GM06990 (cell line): ENCODE measurements at places on chromosomes 12 and 14.

DNA sequence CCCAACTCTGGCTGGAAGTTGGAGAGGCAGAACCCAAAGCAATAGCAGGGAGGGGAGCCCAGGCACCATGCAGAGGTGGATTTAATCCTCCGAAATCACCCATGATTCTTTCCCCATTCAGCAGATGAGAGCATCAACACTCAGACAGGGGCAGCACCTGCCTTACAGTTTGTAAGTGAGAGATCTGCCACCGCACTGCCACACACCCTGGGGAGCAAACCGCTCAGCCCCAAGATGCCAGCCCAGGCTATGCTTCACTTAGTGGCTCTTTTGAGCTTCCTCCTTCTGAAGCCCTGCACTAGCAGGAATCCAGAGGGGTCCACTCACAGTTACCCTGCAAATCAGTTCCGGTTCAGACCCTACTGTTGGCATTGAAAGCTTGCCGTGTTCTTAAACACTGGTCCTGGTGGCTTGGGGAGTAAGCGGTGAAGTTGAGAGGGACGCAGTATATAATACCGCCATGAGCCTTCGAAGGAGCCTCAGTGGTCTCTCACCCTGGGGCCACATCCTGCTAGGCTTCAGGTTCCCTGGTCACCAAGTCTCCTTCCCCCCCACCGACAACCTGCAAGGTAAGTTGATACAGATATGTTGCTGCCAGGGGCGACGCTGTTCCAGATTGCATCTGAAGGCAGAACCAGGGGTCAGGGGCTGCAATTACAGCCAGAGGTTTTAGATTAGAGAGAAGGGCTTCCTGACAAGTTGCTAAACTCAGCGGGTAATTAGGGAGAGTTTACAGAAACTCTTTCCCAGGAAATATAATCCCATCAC, 72.0 kb upstream of the CCND2 start:
- no peak for DNase-seq

DNA sequence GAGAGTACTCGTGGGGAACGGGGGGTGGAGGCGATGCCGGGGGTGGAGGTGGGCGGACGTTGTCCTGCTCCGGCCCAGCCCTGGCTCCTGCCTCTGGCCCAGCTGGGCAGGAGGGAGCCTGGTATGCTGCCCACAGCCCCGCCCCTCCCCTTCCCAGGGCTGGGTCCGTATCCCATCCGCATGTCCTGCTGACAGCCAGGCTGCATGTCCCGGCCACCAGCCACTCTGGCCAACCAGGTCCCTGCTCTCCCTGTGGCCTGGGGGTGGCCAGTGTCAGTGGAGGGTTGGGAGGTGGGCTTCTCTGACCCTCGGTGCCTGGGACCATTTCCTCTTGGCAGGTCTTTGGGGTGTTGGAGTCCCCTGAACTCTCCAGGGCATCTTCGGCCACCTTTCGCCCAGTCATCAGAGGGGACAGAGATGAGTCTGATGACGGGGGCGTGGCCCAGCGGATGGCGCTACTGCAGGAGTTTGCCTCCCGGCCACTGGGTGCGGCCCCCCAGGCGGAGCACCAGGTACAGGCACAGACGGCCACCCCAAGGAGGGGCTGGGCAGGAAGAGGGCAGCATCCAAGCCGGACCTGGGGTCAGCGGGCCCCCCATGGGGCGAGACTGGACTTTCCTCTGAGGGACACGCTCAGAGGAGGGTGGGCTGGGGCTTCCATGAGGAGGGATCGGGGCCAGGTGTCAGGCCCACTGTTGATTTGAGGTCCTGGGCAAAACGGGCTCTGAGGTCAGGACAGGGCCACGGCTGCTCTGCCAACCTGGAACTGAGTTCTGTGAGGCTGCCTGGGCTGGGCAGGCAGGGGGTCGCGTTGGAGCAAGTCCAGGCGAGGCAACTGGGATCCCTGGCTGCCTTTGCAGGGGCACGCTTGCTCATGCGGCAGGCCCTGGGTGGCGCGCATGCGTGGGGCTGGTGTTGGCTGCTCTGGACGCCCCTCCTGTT, 20.2 kb downstream of the CEP170B start:
- peak; percentile 3 for DNase-seq

DNA sequence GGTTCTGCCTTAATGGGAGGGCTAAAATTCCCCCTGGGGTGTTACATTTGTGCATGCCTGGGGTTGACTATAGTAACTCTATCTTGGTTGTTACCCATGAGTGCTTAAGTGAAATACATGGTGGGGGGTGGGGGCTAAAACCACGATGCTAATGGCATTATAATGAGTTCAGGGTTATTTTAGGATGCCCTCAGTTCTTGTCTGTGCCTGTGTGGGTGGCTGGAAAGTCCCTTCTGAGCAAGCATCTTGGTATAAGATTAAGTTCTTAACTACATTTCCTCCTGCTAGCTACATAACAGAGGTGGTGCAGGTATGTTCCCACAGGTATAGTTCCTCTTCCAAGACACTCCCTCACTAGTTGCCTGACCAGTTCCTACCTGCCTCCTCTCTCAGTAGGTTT, 822.3 kb downstream of the LRFN5 start:
- DNase-seq: peak; percentile 13

GRCh38 chr12:6584293-6584692, 16.2 kb upstream of the NOP2 start:
- DNase-seq: no peak

DNA sequence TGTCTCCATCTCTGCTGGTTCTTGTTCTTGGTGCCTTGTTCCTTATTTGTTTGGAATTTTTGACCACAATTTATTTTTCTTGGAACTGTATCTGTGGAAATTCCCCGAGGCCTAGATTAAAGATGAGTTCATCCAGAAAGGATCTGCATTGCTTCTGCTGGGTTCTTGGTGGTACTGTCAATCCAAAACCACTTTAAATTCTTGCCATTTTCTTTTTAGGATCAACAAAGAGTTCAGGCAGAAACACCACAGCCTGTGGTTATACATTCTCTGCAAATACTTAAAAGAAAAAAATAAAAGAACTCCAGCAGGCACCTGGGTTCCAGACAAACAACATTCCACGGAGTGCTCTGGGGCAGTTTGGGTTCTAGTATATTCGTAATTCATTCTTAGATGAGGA, 6.0 kb upstream of the VAMP1 start:
- no peak for DNase-seq

DNA sequence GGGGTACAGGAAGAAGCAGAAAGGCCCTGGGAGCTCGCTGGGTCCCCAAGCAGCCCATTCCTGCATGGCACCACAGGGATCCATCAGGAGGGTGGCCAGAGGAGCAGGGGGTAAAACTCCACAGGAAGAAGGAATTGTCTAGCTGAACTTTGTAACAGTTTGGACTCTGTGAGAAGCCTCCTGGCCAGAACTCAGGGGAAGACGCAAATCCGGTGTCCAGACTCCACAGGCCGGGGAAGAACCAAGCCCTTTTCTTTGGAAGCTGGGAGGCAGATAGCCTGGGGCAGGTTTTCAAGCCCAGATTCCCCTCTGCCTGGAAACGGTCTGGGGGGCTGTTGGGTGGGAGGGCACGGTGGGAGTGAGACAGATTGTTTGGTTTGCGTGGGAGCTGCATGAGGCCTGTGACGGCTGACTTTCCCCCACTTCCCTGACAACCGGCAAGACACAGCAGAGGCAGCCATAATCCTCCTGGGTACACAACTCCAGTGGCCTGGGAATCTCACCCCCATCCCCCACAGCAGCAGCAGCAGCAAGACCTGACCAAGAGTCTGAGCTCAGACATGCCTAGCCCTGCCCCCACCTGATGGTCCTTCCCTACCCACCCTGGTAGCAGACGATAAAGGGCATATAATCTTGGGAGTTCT, 16.7 kb downstream of the GPHB5 start:
- DNase-seq: no peak

GRCh38 chr12:91618281-91618680, 435.7 kb upstream of the DCN start:
- DNase-seq: no peak

- no peak for DNase-seq
These were observed 1209.5 kb downstream of the SLC16A7 start for GRCh38 chr12:60805364-60805763.

GRCh38 chr14:93939304-93940229, 12.4 kb downstream of the FAM181A start:
- DNase-seq: peak; percentile 91

- DNase-seq: no peak
These were observed 174.7 kb upstream of the ALG10B start for GRCh38 chr12:38141861-38142260.

- DNase-seq: peak; percentile 47
These were observed 139.3 kb upstream of the ARHGAP5 start for GRCh38 chr14:31937730-31938346.

DNA sequence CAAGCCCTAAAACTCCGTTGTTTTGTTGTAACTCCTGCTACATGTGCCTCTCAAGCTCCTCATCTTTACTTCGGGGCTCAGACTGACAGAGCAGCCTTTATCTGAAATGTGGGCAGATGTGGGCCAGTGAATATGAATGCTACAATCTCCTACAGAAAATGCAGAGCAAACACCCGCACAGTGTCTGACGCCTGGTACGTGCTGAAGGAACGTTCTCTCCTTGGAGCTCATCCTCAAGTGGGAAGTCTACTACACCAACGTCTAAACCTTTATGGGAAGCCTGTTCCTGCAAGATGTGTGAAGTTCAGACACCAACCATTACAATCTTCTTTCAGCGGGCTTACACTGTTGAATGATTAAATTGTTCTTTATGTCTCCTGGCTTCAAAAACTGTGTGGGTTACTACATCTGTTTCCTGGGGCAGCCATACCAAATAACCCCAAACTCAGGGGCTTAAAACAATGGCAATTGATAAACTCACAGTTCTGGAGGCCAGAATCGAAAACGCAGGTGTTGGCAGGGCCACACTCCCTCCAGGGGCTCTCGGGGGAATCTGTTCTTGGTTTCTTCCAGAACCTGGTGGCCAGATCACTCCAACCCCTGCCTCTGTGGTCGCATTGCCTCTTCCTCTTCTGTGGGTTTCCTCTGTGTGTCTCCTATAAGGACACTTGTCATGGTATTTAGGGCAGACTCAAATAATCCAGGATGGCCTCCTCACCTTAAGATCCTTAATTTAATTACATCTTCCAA, 179.7 kb upstream of the PLXNC1 start:
- no peak for DNase-seq

GRCh38 chr14:27688841-27689444, 1077.6 kb upstream of the FOXG1 start:
- DNase-seq: no peak

DNA sequence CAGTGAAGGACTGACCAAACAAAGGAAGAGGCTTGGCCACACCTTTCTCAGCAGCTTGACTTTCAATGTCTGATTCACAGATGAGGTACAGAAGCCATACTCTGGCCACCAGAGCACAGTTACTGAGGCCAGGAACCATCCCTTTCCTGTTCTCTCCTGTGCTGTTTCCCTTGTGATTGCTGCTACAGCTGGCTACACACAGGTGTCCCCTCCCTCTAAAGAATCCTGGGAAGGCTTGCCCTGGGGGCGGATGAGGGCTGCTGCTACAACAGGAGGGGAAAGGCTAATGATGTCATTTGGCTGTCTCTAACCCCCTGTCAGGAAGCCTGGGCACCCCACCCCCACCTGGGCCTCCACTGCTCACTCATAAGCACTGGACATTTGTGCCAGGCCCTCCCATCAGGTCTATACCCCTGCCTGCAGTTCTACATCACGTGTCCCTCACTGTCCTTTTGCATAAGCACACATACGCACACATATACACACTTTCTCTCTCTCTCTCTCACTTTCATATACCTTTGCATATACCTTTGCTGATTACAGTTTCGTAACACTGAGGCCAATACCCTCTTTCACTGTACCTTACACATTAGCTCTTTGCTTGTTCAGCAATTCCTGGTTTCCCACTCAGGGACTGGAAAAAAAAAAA, 41.4 kb downstream of the PRPF40B start:
- DNase-seq: peak; percentile 56

GRCh38 chr14:77508249-77508648, 9.6 kb upstream of the ISM2 start:
- DNase-seq: no peak
